Hindlimb muscle (tissue), 1 donor: ENCODE measurements at places on chromosomes 2 and 18. TPM values are rescaled to one million over a fixed set of nuclear protein-coding genes. Genes with fewer than 3 reads are reported as not detected.

- DNase-seq, result no peak
Measured at GRCh38 chr2:82098617-82099016, 1794.1 kb upstream of the LRRTM1 start.

DNA sequence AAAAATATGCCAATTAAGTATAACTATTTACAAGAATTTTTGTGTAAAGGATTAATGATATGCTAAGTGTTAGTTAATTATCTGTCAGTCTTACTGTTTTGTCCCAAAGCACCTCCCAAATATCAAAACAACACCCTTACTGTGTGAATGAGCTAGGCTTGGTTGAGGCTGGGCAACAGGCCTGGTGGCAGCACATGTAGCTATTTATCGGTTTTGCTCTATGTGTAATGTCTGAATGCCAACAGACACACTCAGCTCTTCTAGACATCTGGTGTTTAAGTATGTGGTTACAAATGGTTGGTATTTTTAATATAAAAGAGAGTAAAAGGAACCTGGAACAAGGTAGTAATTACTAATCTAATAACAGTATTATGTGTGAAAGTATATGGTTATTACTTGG, 175.3 kb downstream of the RAB3GAP1 start:
- no peak for DNase-seq

GRCh38 chr18:69205925-69206324, 194.8 kb upstream of the DOK6 start:
- DNase-seq, result no peak

The TDRD15 gene
- polyA plus RNA-seq, result not detected

DNA sequence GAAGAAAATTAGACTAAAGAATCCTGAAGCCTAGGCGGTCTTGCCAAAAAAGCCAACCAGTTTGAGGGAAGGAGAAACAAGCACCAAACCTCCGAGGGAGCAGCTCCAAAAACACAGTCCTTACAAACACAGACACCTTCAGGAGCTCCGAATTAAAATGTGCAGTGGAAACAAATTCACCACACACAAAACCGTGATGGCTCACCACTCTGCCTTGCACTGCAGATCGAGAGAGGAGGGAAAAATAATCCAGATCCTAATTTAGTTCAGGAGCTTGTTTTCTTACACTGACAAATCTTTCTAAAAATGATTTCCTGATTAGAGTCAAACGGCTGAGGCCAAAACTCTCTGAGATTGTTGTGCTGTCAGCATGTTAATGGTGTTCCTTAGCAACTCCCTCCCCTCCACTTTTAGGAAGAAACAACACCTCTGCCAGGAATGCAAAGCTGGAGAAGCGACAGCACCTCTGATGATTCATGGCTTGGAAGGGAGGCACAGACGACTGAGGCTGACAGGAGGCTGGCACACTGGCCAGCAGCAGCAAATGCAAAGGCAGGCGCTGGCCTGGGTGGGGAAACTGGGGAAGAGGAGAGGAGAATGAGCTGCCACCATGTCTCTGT, 249.4 kb upstream of the KLHL29 start:
- peak; percentile 34 for DNase-seq

GRCh38 chr2:39632876-39633275, 32.8 kb upstream of the TMEM178A start:
- DNase-seq, result no peak

The LBX2 gene
- polyA plus RNA-seq, result 0.52 TPM

The CXCR1 gene
- polyA plus RNA-seq, result not detected

The ELAC1 gene
- 7.5 TPM for polyA plus RNA-seq

The FTCDNL1 gene
- 2.0 TPM for polyA plus RNA-seq

GRCh38 chr2:1661891-1662605, 82.3 kb downstream of the PXDN start:
- DNase-seq, result no peak

The AKAIN1 gene
- polyA plus RNA-seq, result not detected

DNA sequence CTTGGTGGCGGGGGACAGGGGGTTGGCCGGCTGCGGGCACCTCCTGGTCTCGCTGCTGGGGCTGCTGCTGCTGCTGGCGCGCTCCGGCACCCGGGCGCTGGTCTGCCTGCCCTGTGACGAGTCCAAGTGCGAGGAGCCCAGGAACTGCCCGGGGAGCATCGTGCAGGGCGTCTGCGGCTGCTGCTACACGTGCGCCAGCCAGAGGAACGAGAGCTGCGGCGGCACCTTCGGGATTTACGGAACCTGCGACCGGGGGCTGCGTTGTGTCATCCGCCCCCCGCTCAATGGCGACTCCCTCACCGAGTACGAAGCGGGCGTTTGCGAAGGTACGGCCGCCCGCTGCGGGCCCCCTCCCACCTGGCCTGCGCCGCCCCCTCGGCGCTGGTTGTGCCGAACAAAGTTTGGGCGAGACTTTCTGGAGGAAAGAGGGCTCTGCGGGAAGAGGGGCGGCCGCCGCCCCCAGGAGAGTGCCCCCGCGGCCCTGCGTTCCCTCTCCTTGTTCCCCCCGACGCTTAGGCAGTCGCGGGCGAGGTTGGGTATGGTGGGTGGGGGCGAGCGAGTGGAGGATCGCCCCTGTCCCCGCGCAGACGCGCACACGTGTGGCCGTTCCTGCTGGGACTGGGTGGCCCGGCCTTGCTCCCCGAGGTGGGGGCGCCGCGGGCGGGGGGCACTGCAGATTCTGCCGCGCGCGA, 866 bp downstream of the CRIM1 start:
- peak; percentile 35 for DNase-seq
